ENCODE measurements at places on chromosomes 13 and 19.

DNA sequence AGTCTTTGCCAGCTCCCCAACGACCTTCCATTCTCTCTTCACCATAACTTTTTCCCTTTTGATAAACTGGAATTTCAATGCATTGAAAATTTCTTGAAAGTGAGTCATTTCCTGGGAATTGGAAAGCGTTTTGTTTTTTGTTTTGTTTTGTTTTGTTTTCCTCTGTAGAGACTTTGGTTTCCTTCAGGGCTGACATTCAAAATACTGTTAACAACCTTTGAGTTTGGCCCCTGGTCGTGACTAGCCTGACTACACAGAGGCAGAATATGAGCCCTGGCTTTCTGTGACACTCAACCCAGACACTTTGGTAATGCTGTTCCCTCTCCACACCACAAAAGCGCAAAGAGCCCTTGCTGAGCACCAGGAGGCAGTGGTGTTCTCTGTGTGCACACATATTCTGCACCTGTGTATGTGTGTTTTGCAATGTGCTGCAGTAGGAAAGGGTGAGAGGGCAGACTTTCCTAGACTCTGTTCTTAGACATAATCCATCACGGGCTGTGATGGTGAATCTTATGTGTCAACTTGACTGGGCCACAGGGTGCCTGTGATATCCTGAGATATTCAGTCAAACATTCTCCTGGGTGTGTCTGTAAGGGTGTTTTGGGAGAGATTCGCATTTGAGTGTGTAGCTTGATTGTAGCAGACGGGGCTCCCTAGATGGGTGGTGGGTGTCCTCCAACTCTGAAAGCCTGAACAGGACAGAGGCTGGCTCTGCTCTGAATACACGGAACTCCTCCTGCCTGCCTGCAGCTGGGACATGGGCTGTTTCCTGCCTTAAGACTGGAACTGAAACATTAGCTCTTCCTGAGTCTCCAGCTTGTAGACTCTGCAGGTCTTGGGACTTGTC lies 29.5 kb upstream of the ANKRD10 start:
- peak; percentile 96 for ATAC-seq

DNA sequence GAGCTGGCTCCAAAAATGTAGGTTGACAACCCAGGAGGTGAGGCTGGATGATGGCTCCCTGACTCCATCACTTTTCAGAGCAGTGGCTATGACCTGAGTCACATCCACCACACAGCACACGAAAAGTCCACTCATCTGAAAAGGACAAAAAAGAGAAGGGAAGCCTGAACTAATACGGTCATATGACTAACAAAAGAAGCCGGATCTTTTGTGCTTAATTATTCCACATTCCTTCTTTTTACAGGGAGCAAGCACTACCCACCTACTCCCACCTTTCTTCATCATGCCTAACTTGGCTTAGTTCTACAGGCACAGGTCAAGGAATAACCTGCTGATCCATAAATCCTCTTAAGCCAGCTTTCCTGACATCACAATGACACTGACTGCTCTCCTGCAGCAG lies 601.3 kb upstream of the MIR17HG start:
- ATAC-seq: no peak

DNA sequence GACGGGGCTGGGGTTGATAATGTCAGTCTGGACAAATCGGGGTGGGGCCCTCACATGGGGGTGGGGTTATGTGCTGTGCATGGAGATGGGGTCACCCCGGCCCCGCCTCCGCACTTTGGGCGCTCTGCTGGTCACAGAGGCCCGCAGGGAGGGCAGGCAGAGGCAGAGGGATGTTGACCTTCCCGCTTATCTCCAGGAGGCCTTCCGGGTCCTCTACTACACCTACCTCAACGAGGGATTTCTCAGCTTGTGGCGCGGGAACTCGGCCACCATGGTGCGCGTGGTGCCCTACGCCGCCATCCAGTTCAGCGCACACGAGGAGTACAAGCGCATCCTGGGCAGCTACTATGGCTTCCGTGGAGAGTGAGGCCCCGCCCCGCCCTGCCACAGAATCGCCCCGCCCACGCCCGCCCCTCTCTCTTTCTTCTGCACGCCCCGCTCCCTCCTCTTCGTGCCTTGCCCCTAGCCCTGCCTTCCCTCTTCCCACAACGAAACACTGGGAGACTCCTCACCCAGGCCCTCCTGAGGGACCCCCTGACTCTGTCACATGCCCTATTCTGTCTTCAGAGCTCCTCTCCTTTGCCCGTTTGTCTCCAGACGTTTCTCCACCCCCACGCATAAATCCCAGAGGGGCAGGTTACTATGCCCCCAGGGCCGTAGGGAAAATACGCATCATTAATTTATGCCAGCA lies 32.8 kb downstream of the TMEM161A start:
- ATAC-seq: peak; percentile 38

GRCh38 chr13:27348461-27348860 lies 76.0 kb upstream of the GTF3A start:
- ATAC-seq: no peak

DNA sequence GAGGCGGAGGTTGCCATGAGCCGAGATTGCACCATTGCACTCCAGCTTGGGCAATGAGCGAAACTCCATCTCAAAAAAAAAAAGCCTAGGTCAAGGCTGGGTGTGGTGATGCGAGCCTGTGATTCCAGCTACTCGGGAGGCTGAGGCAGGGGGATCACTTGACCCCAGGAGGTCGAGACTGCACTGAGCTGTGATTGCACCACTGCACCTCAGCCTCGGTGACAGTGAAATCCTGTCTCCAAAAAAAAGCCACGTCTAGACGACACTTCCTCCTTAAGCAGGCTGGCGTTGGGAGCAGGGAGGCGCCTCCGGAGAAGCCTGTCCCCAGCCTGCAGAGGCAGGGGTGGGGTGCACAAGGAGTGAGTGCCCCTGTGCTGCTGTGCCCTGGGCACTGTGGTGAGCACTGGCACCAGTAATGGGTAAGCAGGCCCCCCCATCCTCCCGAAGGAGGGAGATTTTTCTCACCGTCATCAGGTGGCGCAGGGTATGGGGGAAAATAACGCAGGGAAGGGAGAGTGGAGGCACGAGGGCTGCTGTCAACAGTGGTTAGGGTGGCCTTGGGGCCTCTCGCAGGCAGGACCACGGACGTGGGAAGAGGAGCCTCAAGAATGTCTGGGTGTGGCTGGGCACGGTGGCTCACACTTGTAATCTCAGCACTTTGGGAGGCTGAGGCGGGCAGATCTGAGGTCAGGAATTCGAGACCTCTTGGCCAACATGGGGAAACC lies 706 bp downstream of the P2RY11 start:
- no peak for ATAC-seq

DNA sequence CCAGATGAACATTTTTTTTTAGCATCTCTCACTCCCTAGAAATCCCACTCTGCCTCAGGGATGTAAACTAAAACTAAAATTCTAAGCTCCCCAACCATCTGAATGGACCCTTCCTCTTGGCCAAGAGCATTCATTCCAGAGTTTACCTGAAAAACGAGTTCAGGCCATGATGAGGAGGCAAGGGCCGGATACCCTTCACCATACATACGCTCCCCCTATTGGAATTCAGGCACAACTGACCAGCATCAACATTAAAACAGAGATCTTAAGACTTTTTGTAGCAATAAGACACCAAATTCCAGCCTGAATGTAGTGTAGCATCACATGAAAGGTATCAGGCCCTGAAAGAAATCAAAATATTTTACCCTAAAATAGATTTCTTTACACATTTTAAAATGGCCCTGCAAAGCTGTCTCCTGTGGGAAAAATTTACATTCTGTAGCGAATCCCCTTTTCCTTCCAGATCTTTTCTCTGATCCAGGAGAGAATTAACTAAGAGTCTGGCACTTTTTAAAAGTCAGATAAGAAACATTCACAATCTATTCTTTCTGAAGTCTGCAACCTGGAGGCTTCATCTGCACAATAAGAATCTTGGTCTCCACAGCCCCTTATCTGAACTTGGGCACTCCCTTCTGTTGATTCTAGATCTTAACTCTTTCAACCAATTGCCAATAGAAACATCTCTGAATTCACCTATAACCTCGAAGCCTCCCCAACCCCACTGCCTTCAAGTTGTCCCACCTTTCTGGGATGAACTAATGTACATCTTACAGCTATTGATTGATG lies 888.5 kb downstream of the UQCRFS1 start:
- no peak for ATAC-seq

- no peak for ATAC-seq
Measured at GRCh38 chr19:18558202-18558555, 509 bp downstream of the KXD1 start.

- no peak for ATAC-seq
Measured at GRCh38 chr13:113399755-113400149, 35.8 kb upstream of the GRTP1 start.

Data from motor neuron (in vitro differentiated cells).